Stomach (tissue), 19 donors: ENCODE measurements at places on chromosomes 6 and 20. TPM values are rescaled to one million over a fixed set of nuclear protein-coding genes. Genes with fewer than 3 reads are reported as not detected.
A peak's percentile ranks its signal among the peaks of the same experiment; 100 is the strongest.

GRCh38 chr6:109002051-109002697 is 92.5 kb downstream of the SESN1 start:
- no peak for DNase-seq

DNA sequence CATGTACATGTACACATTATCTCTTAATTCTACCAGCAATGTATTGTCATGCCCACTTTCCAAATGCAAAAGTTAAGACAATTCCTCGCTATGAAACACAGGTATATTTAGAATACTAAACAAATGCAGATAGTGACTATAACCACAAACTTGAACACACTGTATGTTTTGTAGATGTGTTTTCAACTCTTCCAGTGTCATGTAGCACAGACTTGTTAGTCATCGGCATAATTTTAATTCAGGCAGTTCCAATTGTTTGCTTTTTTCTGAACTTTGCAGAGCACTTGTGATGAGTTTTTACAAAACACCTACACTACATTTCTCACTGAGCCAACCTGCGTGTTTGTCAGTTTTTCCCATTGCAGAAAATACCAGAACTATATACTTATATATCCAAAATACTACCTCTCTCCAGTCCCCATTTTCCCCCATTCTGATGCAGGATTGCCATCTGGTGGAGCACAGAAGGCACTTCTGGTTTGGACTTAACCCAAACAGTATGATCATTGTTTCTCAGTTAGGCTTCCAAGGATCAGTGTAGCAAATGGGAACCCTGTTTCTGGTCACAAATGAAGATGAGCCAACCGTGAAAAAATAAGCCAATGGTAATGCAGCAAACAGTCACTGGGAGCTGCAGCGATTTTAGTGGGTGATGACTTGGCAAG is 143.4 kb downstream of the ADGRB3 start:
- peak; percentile 81 for DNase-seq

DNA sequence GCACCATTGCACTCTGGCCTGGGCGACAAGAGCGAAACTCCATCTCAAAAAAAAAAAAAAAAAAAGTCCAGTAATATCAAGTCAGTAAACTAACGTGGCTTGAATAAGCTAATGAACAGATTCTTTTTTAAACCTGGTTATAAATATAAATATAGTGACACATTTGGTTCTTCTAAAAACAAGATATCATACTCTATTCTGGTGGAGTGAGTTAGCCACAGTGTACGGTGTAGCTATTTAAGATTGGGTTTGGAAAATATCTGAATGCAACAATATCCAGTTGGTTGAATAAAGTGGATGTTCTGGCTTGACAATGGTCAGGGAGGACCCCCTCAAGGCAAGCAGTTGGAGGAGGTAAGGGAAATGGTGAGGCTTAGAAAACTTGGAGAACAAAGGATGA is 5.9 kb upstream of the DEK start:
- no peak for DNase-seq

DNA sequence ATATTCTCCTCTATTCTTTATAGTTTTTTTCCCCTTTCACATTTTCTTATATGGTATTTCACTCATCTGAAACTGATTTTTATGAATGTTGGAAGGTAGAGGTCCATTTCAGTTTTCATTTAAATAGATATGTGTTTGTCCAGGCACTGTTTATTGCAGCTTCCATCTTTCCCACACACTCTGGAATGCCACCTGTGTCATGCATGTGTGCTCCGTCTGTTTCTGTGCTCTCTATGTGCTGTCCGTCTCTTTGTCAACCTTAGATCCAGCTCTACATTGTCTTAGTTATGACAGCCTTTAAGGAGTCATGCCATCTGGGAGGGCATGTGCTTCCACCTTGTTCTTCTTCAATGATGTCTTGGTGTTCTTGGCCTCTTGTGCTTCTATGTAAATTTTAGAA is 36.4 kb upstream of the RREB1 start:
- DNase-seq, result no peak

The LY6G6D gene
- not detected for polyA plus RNA-seq

GRCh38 chr20:43460172-43460829 is 2.6 kb downstream of the SRSF6 start:
- no peak for DNase-seq

DNA sequence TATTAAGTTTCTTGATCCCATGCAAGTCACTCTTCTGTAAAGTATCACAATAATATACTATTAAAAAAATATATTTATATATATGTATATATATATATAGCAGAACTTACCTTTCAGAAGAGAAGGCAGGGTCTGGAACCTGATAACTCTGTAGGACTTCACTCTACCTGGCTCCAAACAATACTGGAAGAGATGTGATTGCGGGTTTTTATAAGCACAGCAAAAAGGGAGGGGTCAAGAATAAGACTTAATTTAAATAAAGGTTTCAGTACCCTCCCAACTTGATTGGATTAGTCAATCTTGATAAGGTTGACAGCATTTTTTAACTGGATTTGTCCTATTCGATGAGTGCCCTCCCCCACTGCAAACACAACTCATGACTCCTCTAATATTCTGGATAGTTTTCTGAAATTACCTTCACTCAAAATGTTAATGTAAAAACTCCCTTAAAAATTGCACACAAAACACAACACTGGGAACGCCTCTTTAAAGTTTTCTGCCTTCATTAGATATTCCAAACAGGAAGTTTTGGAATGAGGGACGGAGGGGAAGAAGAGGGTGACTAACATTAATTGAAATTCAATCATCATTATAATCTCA is 4.0 kb upstream of the ZNF217 start:
- no peak for DNase-seq

- DNase-seq, result peak; percentile 70
Observed at GRCh38 chr6:138107752-138108592, 753 bp upstream of the PERP start.

- DNase-seq, result no peak
Observed at GRCh38 chr6:130176378-130176777, 46.4 kb downstream of the SAMD3 start.

The TGM2 gene
- polyA plus RNA-seq, result 16.2 TPM

DNA sequence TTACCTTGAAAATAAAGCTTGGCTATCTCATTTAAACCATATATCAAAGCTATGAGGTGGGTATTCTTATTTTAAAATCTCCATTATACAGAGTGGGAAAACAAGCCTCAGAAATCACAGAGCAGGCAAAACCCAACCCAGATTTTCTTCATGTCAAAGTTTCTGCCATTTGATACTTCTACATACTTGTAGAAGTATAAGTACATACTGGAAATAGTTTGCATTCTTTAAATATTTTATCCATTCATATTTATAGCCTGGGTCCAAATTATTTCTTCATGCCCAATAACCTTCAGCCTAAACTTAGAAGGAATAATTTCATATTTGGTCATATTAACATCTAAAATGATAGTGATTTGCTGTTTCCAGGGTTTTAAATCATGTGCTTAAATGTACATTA is 61.8 kb downstream of the MLIP start:
- no peak for DNase-seq

The GINS1 gene
- 2.3 TPM for polyA plus RNA-seq

DNA sequence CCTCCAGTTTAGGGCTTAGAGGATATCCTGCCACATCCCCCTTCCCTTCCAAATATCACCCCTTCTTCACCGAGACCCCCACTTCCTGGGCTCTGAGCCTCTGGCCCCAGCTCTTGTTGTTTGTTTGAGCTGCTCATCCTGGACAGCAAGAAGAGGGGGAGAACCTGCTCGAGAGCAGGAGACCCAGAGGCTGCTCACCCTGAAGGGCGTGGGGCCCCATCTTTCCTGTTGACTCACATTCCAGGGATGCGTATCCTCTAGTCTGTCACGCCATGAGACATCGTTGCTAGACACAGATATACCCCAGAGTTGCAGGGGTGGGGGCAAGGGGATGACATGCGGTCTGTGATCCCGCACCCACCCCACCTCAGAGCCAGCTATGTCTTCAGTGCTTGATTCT is 5.7 kb upstream of the TNXB start:
- DNase-seq, result no peak

- peak; percentile 64 for DNase-seq
Observed at GRCh38 chr6:44086931-44087574, 40.2 kb downstream of the MRPL14 start.

GRCh38 chr6:17429383-17430061 is 36.1 kb downstream of the CAP2 start:
- no peak for DNase-seq

DNA sequence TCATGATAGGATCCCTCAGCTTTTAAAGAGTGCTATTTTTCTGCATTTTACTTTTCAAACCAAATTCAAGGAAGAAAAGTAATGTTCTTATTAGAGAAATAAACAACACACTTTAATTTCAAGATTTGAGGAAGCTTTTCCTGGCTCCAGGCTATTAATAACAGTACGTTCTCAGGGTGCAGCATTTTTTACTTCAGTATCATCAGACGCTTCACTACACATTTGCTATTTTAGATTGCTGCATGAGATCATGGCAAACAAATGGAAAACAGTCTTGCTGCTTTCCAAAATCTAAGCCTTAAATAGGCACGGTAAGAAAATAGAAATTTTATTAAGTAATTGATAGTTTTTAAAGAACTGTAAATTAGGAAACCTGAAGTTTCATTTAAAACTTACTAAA is 253.6 kb upstream of the EXOC2 start:
- DNase-seq, result no peak

DNA sequence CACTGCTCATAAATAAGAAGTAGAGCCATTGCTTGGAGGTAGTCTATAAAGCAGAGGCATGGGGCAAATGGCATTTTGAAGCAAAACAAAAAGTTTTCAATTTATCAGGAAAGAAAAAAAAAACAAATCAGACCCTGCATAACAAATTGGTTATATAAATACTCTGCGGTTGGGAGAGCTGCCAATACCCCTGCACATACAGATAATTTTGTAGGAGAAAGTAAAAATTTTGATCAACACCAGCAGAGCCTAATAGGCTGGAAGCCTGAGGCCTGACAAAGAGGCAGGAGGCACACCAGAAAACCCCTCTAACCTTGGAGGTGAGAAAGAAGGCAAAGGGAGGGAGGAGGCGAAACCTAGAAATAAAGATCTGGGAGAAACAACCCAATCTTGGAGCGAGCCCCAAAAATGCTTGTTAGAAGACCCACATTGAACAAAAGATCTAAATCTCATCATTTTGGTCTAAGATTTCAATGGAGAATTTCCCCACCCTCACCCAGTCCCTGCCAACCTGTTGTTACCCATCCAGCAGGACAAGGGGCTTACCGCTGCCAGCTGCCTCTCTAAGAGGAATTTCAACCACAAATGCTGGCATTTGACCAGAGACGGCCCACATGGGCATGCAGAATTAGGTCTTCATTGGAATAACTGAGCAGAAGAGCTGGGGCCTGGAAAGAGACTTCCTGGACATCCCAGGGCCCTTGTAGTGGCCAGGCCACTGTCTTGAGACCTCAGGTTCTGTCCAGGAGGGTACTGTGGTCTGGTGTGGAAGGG is 28.4 kb downstream of the FOXA2 start:
- DNase-seq, result no peak

The BMP7 gene
- 3.1 TPM for polyA plus RNA-seq

DNA sequence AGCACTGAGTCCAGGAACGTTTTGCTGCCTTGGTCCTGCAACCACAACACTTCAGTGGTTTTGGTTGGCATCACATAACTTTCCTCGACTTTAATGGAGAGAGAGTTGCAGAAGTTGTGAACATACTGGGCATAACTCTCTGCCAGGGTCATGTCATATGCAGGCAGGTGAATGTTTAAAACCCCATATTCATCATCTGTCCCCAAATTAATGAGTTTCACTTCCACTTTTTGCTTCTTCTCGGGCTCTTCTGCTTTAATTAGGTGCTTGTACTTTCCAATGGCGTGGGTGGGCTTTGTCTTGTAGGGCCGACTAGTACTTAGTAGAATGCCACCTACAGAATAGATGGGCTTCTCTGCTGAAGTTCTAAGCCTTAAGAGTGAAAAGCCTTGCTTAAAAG is 45.2 kb upstream of the TFAP2A start:
- DNase-seq, result no peak

DNA sequence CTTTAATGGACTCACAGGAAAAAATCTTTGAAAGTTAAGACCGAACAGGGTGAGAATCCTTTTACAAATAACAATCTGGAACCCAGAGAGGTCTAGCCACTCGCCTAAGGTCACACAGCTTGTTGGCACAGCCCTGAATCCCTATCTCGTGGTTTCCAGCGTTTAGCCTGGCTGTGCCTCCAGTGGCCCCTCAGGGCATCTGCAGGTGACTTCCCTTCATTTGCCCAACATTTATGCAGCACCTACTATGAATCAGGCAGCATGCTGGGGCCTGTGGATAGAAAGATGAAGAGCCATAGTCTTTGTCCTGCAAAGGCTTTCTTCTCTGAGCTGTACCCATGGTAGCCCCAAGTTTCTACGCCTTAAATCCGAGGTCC is 2.6 kb upstream of the NR2E1 start:
- no peak for DNase-seq

The CRIP3 gene
- polyA plus RNA-seq, result 1.6 TPM
